Gastroesophageal sphincter (tissue), 4 donors: ENCODE measurements at places on chromosomes 6 and 20.

DNA sequence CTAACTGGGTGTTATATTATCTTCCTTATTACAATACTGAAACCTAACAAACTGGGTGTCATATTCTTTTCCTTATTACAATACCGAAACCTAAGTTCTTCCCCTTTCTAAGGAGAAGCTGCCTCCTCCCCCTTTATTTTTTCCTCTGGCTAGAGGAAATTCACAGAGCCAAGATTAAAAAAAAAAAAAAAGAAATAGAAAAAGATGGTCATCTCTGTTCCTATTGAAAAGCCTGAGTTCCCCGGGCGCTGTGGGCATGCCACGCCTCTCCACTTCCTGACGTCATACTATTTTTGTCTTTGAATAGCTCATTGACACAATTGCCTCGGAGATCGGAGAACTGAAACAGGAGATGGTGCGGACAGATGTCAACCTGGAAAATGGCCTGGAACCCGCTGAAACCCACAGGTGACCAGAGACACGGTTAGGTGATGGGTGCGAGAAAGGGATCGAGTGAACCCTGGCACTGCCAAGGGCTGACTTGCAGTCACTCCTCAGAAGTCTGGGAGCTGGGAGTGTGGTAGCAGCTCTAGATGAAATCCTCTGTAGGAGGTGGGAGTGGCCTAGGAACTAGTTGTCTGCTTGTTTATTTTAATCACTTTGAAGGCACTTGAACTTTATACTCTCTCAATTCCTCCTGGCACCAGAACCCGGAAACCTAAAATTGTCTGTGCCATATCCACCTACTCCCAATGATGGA lies 82.2 kb upstream of the NAA20 start:
- ATAC-seq: peak; percentile 54

GRCh38 chr20:43824309-43825050 lies 90.2 kb upstream of the TOX2 start:
- no peak for ATAC-seq

GRCh38 chr6:163339466-163339865 lies 75.1 kb upstream of the QKI start:
- no peak for ATAC-seq

- ATAC-seq: no peak
These were observed 21.5 kb upstream of the AAR2 start for GRCh38 chr20:36214684-36215256.

DNA sequence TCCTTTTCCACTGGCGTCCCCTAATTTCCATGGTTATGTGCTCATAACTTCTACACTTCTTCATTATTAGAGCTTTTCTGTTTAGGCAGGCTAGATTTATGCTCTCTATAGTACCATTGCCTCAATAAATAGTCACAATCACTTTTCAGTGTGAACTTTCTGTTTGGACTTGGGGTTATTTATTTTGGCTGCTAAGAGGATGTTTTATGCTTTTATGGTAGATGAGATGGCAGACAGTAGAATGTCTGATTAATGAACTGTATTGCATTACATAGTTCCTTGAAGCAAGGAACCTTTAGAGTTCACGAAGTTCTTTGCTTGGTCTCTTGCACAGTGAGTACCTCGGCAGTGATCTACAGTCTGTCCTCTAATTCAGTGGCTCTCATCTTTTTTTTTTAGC lies 6.9 kb downstream of the DNAH8 start:
- ATAC-seq: no peak

GRCh38 chr6:7311917-7312615 lies 933 bp downstream of the SSR1 start:
- no peak for ATAC-seq

- no peak for ATAC-seq
These were observed 322.2 kb downstream of the SOX4 start for GRCh38 chr6:21915707-21916260.

DNA sequence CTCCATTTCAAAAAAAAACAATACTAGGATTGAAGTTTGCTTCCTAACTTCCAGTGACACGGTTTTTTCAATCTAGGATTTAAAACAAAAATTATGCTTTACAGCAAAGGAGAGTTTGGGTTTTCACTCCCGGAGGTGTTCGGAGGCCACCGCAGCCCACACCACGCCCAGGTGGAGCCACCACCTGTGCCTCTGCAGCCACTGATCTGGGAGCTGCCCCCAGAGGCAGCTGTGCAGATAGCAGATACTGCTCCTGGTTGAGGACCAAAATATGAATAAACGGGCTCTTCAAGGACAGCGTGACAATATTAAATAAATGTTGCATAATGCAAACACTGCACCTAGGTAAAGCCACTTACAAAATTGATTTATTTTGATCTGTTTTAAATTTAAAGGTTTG lies 30.2 kb downstream of the DLL1 start:
- no peak for ATAC-seq

- ATAC-seq: no peak
These were observed 4.6 kb downstream of the MAD2L1BP start for GRCh38 chr6:43639984-43640800.

- ATAC-seq: no peak
These were observed 52.6 kb upstream of the TMEM200A start for GRCh38 chr6:130313206-130313605.

GRCh38 chr20:20406306-20406705 lies 38.4 kb downstream of the INSM1 start:
- ATAC-seq: no peak

- no peak for ATAC-seq
These were observed 15.0 kb downstream of the PBOV1 start for GRCh38 chr6:138203315-138203714.

DNA sequence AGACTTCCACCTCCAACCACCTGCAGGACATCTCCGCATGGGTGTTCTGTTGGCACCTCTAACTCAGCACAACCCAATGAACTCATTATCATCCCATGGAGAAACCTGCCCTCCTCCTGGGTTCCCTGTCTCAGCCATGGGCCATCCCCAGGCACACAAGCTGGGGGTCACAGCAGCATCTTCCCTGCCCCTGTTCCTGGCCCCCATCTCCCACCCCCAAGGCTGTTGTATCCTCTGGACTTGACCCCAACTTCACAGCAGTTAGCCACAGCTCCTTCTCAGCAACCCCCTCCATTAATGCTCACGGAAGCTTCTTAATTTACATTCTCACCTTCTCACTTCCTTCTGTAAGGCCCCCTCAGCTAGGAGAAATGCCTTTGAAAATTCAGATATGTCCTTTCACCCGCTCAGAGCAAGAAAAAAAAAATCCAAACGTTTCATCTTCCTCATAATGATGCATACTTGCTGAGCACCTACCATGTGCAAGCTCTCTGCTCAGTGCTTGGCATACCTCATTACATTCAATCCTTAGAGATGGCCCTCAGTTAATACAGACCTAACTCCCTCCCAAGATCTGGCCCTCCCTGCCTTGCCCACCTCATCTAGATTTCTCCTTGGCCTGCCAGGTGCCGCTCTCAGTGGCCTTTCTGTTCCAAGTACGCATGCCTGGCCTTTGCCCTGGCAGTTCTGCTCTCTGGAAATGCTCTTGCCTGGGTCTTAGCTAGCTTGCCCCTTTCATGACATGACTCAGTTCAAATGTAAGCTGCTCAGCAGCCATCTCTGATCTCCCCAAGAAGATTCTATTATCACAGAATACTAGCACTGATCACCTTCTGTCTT lies 2.5 kb upstream of the NELFCD start:
- ATAC-seq: no peak

GRCh38 chr6:84061613-84062398 lies 28.2 kb downstream of the MRAP2 start:
- no peak for ATAC-seq

DNA sequence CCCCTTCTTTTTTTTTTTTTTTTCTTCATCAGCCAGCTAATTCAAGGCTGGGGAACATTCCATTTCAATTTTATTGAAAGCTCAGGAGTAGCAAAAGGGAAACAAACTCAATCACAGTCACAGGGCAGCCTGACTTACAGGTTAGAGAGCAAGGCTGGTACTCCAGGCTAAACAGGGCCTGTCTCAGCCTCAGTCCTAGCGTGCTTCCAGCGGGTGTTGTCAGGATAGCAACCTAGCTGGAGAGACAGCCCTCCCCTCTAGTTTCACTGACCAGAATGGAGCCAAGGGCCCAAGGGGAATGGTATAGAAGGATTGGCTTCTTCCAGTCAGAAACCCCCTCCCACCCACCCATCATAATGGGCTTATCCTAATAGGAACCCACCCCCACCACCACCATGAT lies 132.9 kb downstream of the PXDC1 start:
- ATAC-seq: no peak

DNA sequence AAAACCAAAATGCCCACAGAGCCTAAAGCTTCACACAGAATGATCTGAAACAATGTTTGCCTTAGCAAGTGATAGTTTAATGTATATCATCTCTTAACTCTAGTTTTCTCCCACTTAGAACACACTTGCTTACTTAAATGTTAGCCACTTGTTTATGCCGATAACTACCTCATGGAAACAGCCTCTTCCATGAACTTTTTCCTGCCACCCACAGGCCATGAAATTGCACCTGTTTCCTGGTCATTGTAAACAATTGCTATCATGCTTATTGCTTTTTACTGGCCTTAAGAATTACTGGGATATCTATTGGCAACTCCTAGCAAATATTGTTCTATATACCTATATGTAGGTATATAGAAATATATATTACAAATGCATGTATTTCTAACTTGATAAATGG lies 231.1 kb downstream of the HDGFL1 start:
- no peak for ATAC-seq

DNA sequence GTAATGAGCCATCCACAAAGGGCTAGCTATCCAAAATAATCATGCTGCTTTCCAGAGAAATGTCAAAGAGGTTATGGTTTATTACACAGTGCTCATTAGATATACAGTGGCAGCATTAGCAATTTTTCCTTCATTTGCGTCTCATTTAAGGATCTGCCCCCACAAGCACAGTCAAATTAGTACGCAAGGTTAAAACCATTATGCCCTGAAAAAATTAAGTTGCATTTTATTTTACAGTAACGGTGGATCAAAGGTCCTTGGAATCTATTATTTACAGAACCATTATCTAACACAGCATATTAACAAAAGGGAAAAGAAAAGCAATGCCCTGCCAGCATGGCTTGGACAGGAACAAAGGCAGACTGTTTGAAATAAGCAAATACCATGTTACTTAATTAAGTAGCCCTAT lies 144.8 kb downstream of the PDSS2 start:
- no peak for ATAC-seq

DNA sequence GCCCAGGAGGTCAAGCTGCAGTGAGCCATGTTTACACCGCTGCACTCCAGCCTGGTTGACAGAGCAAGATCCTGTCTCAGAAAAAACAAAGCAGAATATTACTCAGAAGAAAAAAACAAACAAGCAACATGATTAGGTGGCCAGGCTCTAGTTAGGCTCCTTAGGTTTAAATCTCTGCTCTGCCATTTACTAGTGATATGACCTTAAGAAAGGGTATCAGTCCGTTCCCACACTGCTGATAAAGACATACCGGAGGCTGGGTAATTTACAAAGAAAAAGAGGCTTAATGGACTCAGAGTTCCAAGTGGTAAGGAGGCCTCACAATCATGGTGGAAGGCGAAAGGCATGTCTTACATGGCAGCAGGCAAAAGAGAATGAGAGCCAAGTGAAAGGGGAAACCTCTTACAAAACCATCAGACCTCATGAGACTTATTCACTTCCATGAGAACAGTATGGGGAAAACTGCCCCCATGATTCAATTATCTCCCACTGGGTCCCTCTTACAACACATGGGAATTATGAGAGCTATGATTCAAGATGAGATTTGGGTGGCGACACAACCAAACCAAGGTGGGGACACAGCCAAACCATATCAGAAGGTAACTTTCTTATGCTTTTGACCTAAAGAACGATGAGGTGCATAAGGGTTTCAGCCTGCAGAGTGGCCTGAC lies 2.4 kb upstream of the LTV1 start:
- no peak for ATAC-seq

DNA sequence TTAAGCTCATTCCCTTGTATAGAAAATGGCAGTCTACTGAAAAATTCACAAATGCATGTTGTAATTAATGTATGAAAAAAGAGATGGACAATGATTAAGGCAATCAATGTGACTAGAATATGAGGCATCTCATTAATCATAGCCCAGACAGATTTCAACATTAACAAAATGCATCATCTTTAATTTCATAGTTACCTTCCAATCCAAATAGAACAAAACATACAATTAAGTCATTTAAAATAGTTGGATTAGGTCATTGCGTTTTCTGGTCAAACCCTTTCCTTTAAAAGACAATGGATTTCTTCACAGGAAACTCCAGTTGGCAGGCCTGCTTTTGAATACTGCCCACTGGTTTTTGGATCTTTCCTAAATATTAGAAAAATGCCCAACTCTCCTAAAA lies 203.9 kb downstream of the HAO1 start:
- ATAC-seq: no peak

- no peak for ATAC-seq
These were observed 58.1 kb downstream of the TMEM242 start for GRCh38 chr6:157265186-157265585.

DNA sequence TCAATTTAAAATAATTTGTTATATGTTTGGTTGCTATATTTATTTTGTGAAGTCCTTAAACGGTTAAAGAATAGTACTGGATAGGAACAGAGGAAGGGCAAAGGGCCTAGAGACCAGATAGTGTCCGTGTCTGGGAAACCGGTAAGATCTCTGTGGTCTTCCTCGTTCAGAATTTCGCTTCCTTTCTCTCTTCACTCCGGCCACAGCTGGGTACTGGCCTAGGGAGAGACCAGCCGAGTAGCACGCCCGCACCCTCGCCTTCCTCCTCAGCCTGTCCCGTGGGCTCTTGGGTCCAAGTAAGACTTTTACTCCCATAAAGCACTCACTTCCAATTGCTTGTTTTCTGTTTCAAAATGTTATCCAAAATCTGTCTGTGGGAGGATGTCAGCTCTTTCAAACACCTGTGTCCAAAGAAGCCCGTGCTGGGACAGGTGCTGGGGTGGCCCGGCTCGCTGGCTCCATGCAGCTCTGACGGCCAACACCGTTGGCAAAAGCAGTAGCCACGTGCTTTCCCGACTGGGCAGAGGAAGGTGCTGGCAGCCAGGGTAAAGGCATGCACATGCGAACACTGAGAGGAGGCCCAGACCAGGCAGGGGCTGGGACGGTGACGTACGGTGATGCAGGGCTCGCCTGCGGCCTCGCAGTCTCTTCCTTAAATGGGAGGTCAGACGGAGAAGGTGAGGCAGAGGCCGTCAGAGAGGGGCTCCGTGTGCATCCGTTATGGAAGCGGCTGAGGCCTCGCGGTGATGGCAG lies 112.2 kb downstream of the IRF4 start:
- ATAC-seq: no peak

DNA sequence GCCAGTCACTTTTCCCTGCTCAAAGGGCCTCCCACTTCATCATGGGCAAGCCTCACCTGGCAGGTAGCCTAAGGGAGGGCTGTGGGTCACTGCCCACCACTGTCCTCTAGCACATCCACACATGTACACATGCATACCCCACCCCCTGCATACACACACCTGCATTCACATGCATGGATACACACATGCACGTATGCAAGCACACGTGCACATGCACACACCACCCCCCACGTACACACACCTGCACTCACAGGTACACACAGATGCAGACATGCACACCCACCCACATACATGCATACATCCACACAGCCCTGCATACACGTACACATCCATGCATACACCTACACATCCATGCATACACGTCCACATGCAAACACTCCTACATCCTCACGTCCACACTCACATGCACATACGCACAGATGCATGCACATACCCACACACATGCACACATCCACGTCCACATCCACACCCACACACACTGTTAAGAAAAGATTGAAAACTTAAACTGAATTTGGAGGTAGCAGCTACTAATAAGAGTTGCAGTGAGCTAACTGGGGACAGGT lies 14.0 kb upstream of the EXOC2 start:
- no peak for ATAC-seq

- ATAC-seq: no peak
These were observed 57.2 kb downstream of the ERMARD start for GRCh38 chr6:169808608-169808967.

- ATAC-seq: no peak
These were observed 68.4 kb downstream of the DNAAF9 start for GRCh38 chr20:3339076-3339475.
